MG63 (cell line): ENCODE measurements at places on chromosomes 6 and 20. TPM values are rescaled to one million over a fixed set of nuclear protein-coding genes. Genes with fewer than 3 reads are reported as not detected.

DZANK1 gene
- 0.10 and 0.40 TPM in 2 replicates for total RNA-seq

MEP1A gene
- not detected in 2 replicates for total RNA-seq

PGC gene
- not detected in 2 replicates for total RNA-seq

CST3 gene
- 61.5 and 148 TPM in 2 replicates for total RNA-seq

TMEM170B gene
- total RNA-seq: 3.9 and 6.9 TPM in 2 replicates

TULP1 gene
- total RNA-seq: not detected in 2 replicates

GJA10 gene
- total RNA-seq: not detected in 2 replicates

SLC17A3 gene
- 0.86 TPM in 1 of 2 replicates, not detected in the other for total RNA-seq

TBC1D22B gene
- 2.4 and 4.4 TPM in 2 replicates for total RNA-seq

- DNase-seq: no peak
These were observed 131.1 kb downstream of the KIF13A start for GRCh38 chr6:17856306-17856705.

GRCh38 chr20:62972845-62973745 lies 20.6 kb downstream of the SLC17A9 start:
- no peak for DNase-seq

DNA sequence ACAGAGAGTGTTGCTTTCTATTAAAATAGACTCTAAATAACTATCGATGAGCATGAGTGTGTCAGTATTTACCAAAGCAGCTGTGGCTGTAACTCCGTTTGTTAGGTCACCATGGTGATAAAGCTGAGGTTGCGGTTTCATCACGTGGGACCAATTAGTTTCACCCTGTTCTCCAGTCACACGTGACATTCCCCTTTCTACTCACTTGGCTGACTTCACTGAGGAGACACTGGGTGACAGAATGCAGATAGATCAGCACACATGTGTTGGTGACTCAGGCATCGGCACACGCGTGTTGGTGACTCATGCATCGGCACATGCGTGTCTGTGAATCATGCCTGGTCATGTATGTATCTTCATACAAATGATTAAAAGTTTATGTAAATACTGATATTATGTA lies 285.4 kb downstream of the THBS2 start:
- DNase-seq: no peak

DNA sequence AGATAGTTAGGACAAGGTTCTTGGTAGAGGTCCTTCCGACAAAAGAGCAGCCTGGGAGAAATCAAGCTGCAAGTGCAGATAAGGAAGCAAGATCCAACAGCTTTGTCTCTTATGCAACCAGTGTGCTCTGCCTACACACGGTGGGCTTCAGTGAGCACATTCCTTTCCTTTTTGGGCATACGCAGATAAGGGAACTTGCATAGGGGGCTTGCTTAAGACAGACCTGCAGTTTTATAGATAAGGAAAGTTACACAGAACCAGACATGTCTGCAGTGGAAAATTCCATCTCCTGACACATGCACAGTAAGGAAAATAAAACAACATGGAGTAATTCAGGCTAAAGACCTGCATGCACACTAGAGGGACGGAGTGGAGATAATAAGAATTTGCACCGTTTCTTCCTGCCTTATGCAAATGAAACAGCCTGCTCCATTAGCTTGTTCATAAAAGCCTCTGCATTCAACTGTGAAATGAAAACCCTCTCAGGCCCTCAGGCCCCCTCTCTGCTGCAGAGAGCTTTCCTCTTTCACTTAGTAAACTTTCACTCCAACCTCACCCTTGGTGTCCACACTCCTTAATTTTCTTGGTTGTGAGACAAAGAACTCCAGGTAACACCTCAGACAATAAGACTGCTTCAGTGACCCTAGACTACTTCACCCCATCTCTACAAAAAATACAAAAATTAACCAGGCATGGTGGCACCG lies 97.5 kb upstream of the MYLIP start:
- no peak for DNase-seq

DNA sequence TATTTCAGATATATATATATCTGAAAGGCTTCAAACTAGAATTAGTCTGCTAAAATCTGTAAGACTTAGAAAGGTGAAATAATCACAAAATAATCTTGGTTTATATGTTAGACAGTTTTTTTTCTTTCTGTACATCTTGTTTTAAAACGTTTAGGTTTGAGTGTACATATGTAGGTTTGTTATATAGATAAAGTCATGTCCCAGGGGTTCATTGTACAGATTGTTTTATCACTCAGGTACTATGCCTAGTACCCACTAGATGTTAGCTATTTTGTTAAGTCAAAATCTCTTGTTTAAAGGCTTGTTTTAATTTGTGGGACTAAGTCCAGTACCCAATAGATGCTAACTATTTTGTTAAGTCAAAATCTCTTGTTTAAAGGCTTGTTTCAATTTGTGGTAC lies 1339.0 kb upstream of the CITED2 start:
- DNase-seq: no peak

DNA sequence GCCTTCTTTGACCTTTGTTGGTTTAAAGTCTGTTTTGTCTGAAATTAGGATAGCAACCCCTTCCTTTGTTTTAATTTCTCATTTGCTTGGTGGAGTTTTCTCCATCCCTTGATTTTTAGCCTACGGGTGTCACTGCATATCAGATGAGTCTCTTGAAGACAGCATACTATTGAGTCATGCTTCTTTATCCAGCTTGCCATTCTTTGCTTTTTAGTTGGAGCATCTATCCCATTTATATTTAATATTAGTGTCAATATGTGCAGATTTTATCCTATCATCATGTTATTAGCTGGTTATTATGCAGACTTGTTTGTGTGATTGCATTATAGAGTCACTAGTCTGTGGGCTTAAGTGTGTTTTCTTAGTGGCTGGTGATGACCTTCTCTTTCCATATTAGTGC lies 622.2 kb downstream of the MMUT start:
- no peak for DNase-seq

- no peak for DNase-seq
These were observed 8.2 kb downstream of the ZNF318 start for GRCh38 chr6:43361269-43361668.

DNA sequence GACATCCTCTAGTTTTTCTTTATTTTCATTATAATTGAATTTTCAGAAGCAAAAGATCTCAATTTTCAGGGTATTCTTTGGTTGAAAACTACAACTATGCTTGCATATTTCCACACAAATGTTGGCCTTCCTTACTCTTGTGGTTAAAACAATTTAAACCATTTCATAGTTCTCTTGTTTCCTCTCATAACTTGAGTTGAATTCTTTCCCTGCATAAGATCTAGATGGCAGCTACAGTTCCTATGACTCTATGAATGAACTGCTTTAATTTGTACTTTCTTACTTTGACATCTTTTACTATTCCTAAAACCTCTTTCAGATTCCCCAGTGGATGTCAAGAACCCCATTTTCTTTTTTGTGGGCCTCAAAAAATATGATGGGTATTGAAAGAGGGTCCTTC lies 564.5 kb downstream of the NKAIN2 start:
- no peak for DNase-seq

DNA sequence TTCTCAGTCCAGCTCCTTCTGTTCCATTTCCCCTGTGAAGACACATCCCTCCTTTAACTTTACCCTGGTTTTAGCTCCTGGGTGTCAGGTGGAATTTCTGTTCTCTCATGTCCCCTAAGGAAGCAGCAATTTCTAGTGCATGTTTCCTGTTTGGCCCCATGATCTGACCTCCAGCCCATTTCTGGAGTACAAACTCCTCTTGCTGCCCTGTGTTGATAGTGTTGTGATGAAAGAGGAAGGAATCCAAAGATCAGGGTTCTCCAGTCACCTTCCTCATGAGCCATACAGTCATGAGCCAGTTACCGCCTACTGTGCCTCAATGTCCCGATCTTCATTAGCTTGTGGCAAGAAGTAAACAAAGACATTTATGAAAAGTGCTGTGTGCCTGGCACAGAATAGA lies 97.4 kb downstream of the PHACTR1 start:
- no peak for DNase-seq

DNA sequence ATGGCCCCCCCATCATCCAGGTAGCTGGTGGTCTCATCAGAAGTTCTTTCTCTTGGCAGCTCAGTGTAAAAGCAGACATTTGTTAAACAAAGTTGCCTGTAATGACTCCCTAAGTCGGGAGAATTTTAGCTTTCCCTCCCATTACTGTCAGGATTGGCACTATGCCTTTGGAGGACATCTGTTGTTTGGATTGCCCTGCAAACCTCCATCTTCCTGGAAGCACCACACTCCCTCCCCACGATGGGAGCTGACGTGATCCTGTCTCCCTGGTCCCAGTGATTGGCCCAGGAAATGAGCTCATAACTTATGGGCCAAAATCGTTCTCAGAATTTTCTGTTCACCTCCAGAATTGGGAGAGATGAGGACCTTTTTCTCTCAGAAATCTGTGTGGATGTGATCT lies 42.6 kb upstream of the CNR1 start:
- no peak for DNase-seq
